ENCODE measurements at places on chromosomes 7 and 10. TPM values are rescaled to one million over a fixed set of nuclear protein-coding genes. Genes with fewer than 3 reads are reported as not detected.

FGFBP3 gene
- total RNA-seq: 3.9 TPM

- DNase-seq: no peak
- no peaks in the 10 kb centered on the region for H3K36me3 ChIP-seq
- peaks cover 31% of the 10 kb centered on the region for H3K27me3 ChIP-seq
- H3K4me1 ChIP-seq: peaks cover 30% of the 10 kb centered on the region
- H3K27ac ChIP-seq: no peak overlapping the region
- H3K4me3 ChIP-seq: peak overlapping the region; percentile 55
These were observed 3.4 kb upstream of the SMARCD3 start for GRCh38 chr7:151251689-151252560.

GRCh38 chr10:49387071-49387470, 8.8 kb downstream of the DRGX start:
- H3K27me3 ChIP-seq: peaks cover 35% of the 10 kb centered on the region
- no peaks in the 10 kb centered on the region for H3K36me3 ChIP-seq
- H3K4me3 ChIP-seq: no peak overlapping the region
- H3K4me1 ChIP-seq: no peaks in the 10 kb centered on the region
- no peak for DNase-seq

- no peak overlapping the region for H3K4me3 ChIP-seq
- DNase-seq: no peak
- H3K27me3 ChIP-seq: peaks cover 3% of the 10 kb centered on the region
- H3K36me3 ChIP-seq: no peaks in the 10 kb centered on the region
- H3K27ac ChIP-seq: no peak overlapping the region
These were observed 150.4 kb downstream of the CXCL12 start for GRCh38 chr10:44234483-44234875.

- no peak for DNase-seq
- no peaks in the 10 kb centered on the region for H3K4me1 ChIP-seq
These were observed 73.2 kb downstream of the GPR37 start for GRCh38 chr7:124692425-124692824.

MYH16 gene
- total RNA-seq: not detected

HOXA2 gene
- total RNA-seq: not detected

LEP gene
- not detected for total RNA-seq

- H3K36me3 ChIP-seq: no peaks in the 10 kb centered on the region
- no peak overlapping the region for H3K4me3 ChIP-seq
- peak; percentile 64 for DNase-seq
- H3K27ac ChIP-seq: no peak overlapping the region
These were observed 59.1 kb downstream of the STK32C start for GRCh38 chr10:132248455-132249225.

GRCh38 chr7:74226633-74227032, 16.8 kb downstream of the LAT2 start:
- no peak for DNase-seq
- H3K27ac ChIP-seq: no peak overlapping the region
- no peak overlapping the region for H3K4me3 ChIP-seq
- no peaks in the 10 kb centered on the region for H3K4me1 ChIP-seq
- peaks cover 19% of the 10 kb centered on the region for H3K36me3 ChIP-seq

DNA sequence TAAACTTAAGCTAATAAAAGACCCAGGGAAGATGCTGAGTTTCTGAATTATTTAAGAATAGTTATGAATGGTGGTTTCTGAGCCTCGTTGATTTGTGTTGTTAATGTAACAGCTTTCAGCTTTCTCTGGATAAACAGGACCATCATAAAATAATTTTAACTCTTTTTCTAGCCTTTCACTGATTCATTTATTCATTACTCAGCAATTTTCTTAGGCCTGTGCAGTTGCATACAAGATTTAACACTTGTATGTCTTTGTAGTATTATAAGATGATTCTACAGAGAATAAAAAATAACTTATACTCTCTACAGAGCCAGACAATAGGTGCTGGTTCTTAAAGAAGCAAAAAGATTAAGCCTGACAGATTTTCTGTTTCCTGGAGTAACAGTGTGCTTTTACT, 29.3 kb downstream of the TMEM196 start:
- H3K27me3 ChIP-seq: peaks cover 7% of the 10 kb centered on the region
- no peak for DNase-seq
- H3K4me3 ChIP-seq: no peak overlapping the region

FRMPD2 gene
- not detected for total RNA-seq

DNA sequence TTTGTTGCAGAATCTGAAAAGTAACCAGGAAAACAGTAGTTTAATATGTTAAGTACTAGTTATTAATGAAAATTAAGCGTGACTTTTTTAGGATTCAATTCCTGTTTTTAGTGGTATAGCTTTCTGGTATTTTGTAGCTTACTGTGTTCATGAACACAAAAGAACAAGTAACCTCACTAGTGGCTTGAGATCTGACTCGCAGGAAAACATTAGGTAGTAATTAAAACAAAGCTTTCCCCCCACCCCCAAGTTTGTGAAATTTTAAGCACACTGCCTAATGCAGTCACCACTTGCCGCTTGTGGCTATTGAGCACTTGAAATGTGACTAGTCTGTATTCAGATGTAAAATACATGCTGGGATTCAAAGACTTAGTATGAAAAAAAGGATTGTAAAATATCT, 102.5 kb upstream of the RPA3 start:
- H3K36me3 ChIP-seq: peaks cover 29% of the 10 kb centered on the region
- no peak overlapping the region for H3K27ac ChIP-seq
- peaks cover 14% of the 10 kb centered on the region for H3K4me1 ChIP-seq
- no peaks in the 10 kb centered on the region for H3K27me3 ChIP-seq
- DNase-seq: no peak

GRCh38 chr7:3217166-3217565, 83.9 kb upstream of the SDK1 start:
- no peak overlapping the region for H3K4me3 ChIP-seq
- peaks cover 17% of the 10 kb centered on the region for H3K27me3 ChIP-seq
- H3K27ac ChIP-seq: no peak overlapping the region

PRSS37 gene
- not detected for total RNA-seq

ANKRD1 gene
- not detected for total RNA-seq

- no peak overlapping the region for H3K4me3 ChIP-seq
- H3K36me3 ChIP-seq: no peaks in the 10 kb centered on the region
- peaks cover 3% of the 10 kb centered on the region for H3K27me3 ChIP-seq
- no peaks in the 10 kb centered on the region for H3K4me1 ChIP-seq
- no peak for DNase-seq
These were observed 128.4 kb downstream of the BICC1 start for GRCh38 chr10:58641095-58641531.

SLC16A9 gene
- 1.9 TPM for total RNA-seq

GRCh38 chr10:4102802-4103344, 317.9 kb upstream of the KLF6 start:
- H3K4me3 ChIP-seq: no peak overlapping the region
- no peak overlapping the region for H3K27ac ChIP-seq
- H3K36me3 ChIP-seq: no peaks in the 10 kb centered on the region
- no peaks in the 10 kb centered on the region for H3K27me3 ChIP-seq
